ENCODE measurements at places on chromosomes 13 and 19. TPM values are rescaled to one million over a fixed set of nuclear protein-coding genes. Genes with fewer than 3 reads are reported as not detected.

The ZNF8 gene
- total RNA-seq, result 1.4 TPM

The SIGLEC7 gene
- total RNA-seq, result 1.3 TPM

The CDK8 gene
- 9.4 TPM for total RNA-seq

The ZGLP1 gene
- not detected for total RNA-seq

The CABP5 gene
- not detected for total RNA-seq

The ZNF345 gene
- 4.9 TPM for total RNA-seq

DNA sequence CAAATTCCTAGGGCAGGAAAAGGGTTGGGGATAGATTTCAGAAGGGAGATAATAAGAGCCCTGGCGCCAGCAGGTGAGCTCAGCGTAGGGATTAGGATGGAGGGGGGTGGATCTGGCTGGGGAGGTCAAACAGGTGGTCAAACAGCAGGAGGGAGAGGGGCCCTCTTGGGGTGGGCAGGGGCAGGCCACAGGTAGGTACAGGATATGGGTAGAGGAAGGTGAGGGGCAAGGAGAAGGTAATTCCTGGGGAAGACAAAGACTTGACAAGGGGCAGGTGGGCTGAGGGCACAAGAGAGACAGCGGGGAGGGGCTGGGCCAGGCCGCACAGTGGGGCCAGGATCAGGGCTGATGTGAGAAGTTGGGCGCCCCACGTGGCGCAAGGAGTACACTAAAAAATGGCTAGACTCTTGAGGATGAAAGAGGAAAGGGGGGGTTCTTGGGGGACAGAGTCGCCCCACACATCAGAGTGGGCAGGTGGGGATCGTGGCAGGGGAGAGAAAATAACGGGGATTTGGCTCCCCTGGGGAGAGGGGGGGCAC lies 713 bp downstream of the KRI1 start:
- peak overlapping the region; percentile 92 for H3K27ac ChIP-seq
- H3K36me3 ChIP-seq, result peaks cover 10% of the 10 kb centered on the region
- peak overlapping the region; percentile 90 for H3K4me3 ChIP-seq

- peaks cover 67% of the 10 kb centered on the region for H3K27me3 ChIP-seq
- DNase-seq, result peak; percentile 94
- H3K4me1 ChIP-seq, result no peaks in the 10 kb centered on the region
- H3K27ac ChIP-seq, result no peak overlapping the region
Observed at GRCh38 chr19:54420383-54421168, 5.3 kb downstream of the TTYH1 start.

DNA sequence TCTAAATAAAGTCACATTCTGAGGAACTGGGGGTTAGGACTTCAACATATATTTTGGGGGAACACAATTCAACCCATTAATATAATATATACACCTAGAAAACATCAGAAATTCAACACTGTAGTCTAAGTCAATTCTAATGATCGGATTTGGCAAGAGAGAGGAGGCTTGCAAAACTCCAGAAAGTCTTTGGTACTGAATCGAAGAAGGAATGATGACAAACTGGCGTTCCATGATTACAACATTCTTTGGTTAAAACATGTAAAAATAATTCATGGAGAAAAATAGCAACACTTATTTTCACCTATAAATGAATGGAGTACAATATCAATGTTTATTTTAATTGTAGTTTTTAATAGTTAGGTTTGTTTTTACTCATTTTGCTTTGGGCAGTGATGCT lies 62.4 kb downstream of the MBNL2 start:
- DNase-seq, result no peak
- H3K4me3 ChIP-seq, result no peak overlapping the region
- H3K27me3 ChIP-seq, result no peaks in the 10 kb centered on the region
- no peak overlapping the region for H3K27ac ChIP-seq

DNA sequence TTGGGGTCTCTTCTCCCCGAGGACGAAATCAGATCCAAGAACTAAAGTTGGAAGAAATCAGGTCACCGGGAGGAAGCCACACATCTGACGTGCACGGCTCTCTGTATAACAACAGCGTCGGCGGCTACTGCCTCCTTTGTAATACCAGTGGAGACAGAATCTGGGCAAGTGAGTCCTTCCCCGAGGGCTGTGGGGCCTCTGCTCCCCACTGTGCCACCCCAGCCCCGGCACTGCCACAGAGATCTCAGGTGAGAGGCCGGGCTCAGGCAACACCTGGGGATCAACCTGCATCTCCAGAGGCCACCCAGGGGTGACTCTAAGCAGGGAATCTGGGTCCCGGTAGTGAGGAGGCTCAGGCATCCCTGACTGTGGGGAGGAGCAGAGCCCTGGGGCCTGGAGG lies 33.7 kb upstream of the C13orf46 start:
- H3K27me3 ChIP-seq, result no peaks in the 10 kb centered on the region
- H3K36me3 ChIP-seq, result peaks cover 8% of the 10 kb centered on the region
- DNase-seq, result no peak
- H3K4me1 ChIP-seq, result peaks cover 3% of the 10 kb centered on the region
- no peak overlapping the region for H3K27ac ChIP-seq

- no peaks in the 10 kb centered on the region for H3K36me3 ChIP-seq
- no peak overlapping the region for H3K4me3 ChIP-seq
- H3K27me3 ChIP-seq, result no peaks in the 10 kb centered on the region
- DNase-seq, result no peak
- H3K27ac ChIP-seq, result no peak overlapping the region
- no peaks in the 10 kb centered on the region for H3K4me1 ChIP-seq
Observed at GRCh38 chr13:62964522-62964921, 1548.9 kb upstream of the PCDH20 start.

GRCh38 chr19:5587071-5587455 lies 19.3 kb upstream of the TINCR start:
- H3K36me3 ChIP-seq, result peaks cover 88% of the 10 kb centered on the region
- DNase-seq, result no peak
- no peak overlapping the region for H3K4me3 ChIP-seq

DNA sequence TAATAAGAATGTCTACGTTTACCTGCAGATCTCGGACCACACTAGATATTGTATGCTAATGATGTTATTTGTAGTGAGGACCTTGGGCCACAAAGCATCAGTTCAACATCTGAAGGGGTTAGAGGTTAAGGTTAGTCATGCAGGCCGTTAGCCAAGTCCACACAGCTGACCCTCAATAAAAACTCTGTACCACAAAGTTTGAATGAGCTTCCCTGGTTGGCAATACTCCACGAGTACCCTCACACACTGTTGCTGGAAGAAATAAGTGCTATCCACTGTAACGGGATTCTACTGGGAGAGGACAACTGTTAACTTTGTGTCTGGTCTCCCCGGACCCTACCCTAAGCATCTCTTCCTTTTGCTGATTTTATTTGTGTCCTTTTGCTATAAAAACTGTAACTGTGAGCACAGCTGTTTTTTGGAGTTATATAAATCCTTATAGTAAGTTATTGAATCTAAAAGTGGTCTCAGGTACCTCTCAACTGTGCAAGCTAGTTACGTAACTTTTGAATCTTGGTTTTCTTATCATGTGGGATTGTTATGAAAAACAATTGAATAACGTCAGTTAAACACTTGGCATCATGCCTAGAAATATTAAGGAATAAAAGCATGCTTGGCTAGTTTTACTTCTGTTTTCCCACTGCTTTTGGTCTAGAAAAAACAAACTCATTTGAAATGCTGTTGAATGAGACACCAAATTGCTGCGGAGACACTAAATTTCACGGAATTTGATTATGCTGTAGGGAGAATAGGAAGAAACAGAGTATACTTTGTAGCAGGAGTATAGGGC lies 181.5 kb downstream of the DNAJC3 start:
- no peak overlapping the region for H3K4me3 ChIP-seq
- no peak for DNase-seq
- no peaks in the 10 kb centered on the region for H3K4me1 ChIP-seq
- peaks cover 5% of the 10 kb centered on the region for H3K36me3 ChIP-seq
- no peak overlapping the region for H3K27ac ChIP-seq
- no peaks in the 10 kb centered on the region for H3K27me3 ChIP-seq

DNA sequence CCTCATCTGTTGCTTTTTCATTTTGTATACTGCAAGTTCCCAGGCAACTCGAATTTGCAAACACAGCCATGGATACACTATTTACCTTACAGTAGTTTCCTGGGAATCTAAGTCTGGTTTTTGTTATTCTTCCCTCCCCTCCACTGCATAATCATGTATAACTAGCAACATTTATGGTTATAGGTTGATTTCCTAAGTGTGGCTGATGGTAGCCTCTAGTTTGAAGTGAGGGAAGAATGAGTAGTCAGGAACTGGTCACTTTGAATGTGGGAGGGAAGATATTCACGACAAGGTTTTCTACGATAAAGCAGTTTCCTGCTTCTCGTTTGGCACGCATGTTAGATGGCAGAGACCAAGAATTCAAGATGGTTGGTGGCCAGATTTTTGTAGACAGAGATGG lies at the start of gene KCNRG:
TSS of gene KCNRG (plus strand) at position 187 of the 400 bp plus-strand sequence. CDS start at position 237, 50 bp downstream.
- no peak within 1 kb of the TSS for H3K4me3 ChIP-seq
- H3K4me1 ChIP-seq, result no peaks in the 10 kb centered on the region
- H3K27me3 ChIP-seq, result no peaks in the 10 kb centered on the region
- no peak for DNase-seq
- peak within 1 kb of the TSS; percentile 14 for H3K27ac ChIP-seq
- peaks cover 25% of the 10 kb centered on the region for H3K36me3 ChIP-seq

DNA sequence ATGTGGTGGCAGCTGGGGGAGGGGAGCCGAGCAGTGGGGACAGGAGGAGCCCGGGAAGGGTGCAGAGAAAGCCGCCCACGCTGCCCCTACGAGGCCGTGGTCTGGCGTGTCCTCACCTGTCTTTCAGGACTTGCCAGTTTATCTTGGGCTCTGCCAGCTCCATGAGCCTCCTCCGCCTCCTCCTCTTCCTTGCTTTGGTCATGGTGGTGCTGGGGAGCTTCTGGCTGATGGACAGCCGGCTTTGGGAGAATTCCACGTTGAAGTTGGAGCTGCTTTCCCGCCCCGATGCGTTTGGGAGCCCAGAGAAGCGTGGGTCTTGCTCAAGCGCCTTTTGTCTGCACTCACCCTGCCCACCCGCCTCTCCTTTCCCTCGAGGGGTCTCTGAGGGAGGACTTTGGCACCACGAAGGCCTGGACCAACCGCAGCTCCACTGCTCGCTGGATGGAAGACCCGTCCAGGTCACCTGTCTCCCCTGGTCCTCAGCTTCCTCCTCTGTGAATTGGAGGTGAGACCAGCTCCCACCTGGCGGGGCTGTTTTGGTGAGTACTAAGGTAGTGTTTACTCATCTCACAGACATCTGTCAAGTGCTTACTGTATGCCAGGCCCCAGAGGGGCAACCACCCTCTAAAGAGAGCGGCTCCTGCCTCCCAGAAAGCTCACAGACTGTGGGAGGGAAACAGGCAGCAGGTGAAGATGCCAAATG lies 29.7 kb upstream of the MIER2 start:
- H3K4me1 ChIP-seq, result no peaks in the 10 kb centered on the region
- H3K27ac ChIP-seq, result no peak overlapping the region
- H3K4me3 ChIP-seq, result no peak overlapping the region
- no peaks in the 10 kb centered on the region for H3K27me3 ChIP-seq
- H3K36me3 ChIP-seq, result no peaks in the 10 kb centered on the region
- no peak for DNase-seq

- H3K4me3 ChIP-seq, result no peak overlapping the region
- no peaks in the 10 kb centered on the region for H3K36me3 ChIP-seq
- no peak for DNase-seq
- H3K27me3 ChIP-seq, result no peaks in the 10 kb centered on the region
Observed at GRCh38 chr13:110336681-110337080, 29.6 kb downstream of the COL4A2 start.
